Kidney (tissue), 22 donors: ENCODE measurements at places on chromosomes 4 and X.

GRCh38 chr4:168900080-168900479 lies 110.0 kb downstream of the CBR4 start:
- DNase-seq: no peak

DNA sequence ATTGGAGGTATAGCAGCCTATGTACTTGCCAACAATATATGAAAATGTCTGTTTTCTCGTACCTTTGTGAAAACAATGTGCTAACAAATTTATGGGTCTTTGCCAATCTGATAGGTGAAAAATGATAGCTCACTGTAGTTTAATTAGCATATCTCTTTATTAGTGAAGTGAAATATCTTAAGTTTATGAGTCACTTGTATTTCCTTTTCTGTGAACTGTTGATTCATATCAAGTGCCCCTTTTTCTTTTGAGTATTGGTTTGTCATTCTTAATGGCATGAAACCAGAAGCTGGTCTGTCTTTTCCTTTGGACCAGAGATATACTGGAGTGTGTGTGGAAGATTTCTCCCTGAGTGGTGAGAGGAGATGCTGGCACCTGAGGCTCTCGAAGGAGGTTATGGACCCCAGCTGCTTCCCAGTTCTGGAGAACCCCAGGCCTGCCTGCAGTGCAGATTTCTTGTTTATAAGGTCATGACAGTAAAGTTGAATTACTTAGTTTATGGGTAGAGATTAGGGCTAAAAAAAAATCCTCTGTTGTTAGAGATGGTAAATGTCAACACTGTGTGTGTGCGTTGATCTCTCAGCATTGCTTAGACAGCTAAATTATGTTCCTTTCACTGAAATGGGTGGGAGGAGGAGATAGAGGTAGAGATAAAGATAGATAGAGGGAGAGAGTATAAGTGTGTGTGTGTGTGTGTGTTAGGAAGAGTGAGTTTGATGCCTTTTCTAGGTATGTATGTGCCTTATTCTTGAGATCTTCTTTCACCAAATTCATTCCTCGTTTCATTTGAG lies 89.9 kb downstream of the REPS2 start:
- no peak for DNase-seq

GRCh38 chr4:181601103-181601502 lies 642.1 kb upstream of the TENM3 start:
- DNase-seq: no peak

GRCh38 chr4:178339769-178340168 lies 897.5 kb upstream of the AGA start:
- no peak for DNase-seq
